ENCODE measurements at places on chromosomes 16 and 17.

GRCh38 chr17:76734080-76734840 is 2.9 kb downstream of the SRSF2 start:
- no peak for DNase-seq

- no peak for DNase-seq
These were observed 139.5 kb downstream of the PRKCB start for GRCh38 chr16:23975293-23975692.

GRCh38 chr16:6682142-6682811 is 650.4 kb upstream of the RBFOX1 start:
- no peak for DNase-seq

DNA sequence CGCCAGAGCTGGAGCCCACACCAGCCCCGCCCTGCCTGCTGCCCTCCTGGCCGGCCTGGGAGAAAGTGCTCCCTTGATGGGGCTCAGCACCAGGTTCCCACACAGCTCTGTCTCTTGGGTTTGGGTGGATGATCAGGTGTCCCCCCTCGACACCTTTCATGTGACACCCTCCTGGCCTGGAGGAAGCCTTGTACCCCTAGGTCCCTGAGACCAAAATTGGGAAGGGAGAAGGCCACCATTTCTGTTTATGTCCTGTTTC is 19.4 kb upstream of the PLLP start:
- DNase-seq, result no peak

DNA sequence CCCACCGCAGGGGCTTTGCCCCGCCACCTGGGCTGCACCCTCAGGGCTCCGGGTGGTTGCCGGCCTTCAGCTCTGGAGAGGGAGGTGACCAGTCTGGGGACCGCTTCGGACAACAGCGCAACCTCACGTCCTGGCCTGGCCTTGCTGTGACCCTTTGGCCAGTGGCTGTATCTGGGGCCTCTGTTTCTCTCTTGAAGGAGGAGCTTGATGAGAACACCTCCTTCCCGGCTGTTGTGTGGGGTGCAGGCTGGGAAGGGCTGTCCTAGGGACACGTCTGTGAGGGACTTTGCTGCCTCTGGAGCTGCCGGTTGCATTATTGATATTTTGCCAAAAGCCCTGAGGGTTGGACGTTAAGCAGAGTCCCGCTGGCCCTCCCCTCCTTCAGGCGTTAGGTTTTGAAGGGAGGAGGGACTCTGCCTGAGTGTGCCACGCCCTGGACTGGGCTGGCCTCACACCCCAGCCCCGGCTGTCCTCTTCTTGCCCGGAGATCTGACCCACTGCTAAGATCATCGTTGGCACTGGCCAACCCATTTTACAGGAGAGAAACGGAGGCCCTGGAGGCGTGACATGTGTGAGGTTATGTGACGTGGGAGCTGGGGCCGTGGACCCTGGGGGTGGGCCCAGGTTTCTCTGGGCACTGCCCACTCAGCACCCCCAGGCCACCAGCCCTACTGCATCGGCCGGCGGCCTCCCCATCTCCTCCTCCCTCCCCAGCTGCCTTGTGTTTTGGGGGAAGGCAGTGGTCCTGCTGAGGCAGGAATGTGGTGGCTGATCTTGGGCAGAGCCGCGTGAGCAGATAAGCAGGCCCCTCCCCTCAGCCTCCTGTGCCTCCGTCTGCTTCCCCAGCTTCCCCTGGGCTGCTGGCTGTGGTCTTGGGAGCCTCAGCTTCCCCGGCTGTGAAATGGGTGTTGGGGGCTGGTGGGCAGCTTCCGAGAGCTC is 8.5 kb downstream of the ZFPM1 start:
- no peak for DNase-seq

DNA sequence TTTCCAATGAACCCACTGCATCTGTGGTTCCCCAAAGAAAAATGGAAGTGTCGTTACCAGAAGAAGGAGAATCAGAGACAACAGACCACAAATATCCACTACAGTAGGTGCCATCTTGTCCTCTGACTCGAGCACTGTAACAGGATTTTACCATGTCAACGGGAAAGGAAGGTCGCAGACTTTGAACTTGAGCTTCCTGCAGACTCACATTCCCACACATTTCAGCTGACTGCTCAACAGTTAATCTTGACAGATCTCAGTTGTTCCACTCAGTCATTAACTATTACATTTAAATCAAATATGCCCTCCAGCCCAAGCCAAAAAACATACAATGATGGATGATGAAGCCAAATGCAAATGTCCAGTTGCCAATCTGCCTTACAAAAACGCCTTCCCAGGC is 37.0 kb downstream of the GAS7 start:
- no peak for DNase-seq

DNA sequence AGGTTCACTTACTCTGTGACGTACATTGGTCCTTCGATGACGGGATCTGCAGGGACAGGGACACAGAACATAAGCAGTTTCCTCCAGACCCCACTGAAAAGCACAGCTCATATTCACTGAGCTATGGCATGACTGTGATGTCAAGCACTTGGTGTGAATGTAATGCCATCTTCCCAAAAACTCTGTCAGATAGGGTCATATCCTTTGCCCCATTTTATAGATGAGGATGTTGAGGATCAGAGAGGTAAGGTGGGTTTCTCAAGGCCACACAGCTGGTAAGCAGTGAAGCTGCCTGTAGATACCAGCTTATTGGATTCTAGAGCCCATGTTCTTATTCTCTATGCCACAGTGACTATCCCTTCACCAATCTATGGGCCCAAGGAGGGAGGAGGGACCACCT is 2.5 kb downstream of the ERN2 start:
- DNase-seq, result peak; percentile 4

DNA sequence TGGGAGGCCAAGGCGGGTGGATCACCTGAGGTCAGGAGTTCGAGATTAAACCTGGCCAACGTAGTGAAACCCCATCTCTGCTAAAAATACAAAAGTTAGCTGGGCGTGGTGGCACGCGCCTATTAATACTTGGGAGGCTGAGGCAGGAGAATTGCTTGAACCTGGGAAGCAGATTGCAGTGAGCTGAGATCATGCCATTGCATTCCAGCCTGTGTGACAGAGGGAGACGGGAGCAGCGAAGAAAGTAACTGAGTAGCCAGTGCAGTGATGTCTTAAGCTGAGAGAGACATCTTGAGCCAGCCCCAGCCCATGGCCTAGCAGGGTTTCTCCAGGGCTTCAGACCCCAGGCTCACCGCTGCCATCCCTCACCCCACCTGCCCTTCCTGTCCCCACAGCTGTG is 9.8 kb upstream of the SMIM5 start:
- no peak for DNase-seq

- DNase-seq, result no peak
These were observed 49.0 kb upstream of the ZCCHC14 start for GRCh38 chr16:87541872-87542234.

DNA sequence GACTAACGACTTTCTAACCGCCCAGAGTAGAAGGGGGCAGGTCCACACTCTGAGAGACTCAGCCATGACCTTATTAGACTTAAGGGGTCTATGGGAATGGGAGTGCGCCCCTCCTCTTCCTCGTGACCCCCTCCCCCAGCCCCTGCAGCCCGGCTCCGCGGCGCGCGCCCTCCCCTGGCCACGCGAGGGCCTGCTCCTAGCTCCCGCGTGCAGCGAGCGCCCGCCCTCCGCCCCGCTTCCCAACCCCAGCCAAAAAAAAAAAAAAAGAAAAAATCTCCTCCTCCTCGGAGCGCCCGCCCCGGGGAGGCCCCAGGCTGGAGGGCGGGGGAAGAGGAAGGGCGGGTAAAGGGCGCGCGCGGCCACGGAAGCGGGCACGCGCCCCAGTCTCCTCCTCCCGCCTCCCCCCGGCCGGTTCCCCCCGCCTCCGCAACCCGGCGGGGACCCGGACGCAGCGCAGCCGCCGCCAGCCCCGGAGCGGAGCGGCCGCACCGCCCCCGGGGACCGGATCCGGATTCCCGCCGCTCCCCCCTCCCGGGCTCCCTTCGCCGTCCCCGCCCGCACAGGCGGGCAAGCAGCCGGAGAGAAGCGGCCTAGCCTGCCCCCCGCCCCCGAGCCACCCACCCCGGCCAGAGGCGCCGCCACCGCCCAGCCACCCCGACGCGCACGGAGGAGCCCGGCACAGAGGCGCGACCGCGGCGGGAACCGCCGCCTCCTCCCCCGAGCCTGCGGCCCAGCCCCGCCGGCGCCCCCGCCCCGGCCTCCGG is 949 bp downstream of the UBTF start:
- peak; percentile 95 for DNase-seq

- DNase-seq, result no peak
These were observed 43.6 kb upstream of the YPEL2 start for GRCh38 chr17:59287891-59288290.

DNA sequence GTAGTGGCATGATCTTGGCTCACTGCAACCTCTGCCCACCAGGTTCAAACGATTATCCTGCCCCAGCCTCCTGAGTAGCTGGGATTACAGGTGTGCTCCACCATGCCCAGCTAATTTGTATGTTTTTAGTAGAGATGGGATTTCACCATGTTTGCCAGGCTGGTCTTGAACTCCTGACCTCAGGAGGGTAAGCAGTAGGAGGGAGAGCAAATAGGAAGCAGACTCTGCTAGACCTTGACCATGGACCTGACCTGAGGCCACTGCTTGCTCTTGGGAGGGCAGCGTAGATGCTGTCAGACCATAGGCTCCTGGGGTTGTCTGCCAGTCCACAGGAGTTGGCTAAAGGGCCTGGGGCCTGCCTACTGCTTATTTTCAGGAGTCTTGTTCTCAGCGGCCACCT is 28.6 kb downstream of the AKAP1 start:
- DNase-seq, result no peak

DNA sequence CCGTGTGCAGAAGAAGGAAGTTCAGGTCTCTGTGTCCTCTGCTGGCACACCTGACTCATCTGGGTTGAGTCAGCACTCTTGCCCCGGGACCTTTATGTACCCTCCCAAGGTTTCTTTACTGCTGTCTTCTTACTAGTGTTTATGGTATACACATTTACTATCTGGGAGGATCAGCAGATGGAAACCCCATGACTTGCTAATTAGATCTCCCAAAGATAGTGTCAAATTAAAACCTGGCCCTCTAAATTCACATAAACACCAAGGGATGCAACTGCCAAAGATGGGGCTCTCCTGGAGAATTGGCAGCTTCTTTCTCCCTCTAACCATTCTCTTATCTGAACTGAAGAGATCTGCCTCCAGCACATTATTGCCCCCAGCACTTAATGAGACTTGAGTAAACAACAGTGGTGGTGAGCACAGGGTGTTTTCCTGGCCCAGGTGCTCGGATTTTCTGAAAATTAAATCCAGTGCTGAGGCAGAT is 718.1 kb upstream of the SOX9 start:
- no peak for DNase-seq

- DNase-seq, result no peak
These were observed 127.8 kb downstream of the SDK2 start for GRCh38 chr17:73516431-73516830.

DNA sequence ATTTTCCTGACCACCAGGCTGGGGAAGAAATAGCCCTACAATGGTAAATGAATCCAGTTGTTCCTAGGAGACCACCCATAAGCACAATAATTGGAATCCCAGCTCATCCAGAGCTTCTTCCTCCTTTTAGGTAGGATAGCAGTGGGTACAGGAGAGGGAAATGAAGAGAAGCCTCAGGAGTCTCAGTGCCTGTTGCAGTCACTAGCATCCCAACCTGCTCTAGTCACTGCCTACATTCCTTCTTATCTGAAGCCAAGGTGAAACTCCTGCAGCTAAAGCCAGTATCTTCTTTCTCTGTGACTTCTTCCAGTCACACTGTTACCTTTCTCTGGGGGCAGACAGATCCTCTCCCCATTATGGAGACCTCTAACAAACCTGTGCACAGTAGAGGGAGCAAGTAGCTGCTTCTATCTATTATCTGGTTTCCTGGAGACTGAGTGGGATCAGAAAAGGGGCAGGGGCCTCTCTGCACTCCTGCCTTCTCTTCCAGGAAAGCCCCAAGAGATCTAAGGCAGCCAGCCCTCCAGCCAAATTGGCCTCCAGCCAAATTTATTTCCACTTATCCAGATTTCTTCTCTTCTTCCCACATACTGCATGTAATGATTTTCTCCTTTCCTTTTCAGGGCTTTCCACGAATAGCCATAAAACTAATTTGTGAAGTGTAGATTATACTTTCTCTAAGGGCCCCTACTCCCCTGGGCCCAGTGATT is 85.5 kb downstream of the SSH2 start:
- DNase-seq, result no peak
